ENCODE measurements at places on chromosomes 4 and X.

DNA sequence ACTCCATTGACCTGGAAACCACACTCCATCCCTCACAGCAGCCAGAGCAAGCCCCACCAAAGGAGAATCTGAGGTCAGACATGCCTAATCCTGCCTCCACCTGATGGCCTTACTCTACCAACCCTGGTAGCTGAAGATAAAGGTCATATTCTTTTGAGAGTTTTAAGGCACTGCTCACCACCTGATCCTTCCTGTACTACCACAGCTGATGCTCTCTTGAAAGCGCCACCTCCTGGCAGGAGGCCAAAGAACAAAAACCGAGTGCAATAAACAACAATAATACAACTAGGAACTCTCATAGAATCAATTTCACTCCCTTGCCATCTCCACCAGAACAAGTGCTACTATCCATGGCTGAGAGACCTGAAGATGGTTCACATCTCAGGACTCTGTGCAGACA lies 301.6 kb downstream of the NAF1 start:
- DNase-seq = no peak

- DNase-seq = no peak
Measured at GRCh38 chr4:108560616-108561015, 59.8 kb upstream of the RPL34 start.

DNA sequence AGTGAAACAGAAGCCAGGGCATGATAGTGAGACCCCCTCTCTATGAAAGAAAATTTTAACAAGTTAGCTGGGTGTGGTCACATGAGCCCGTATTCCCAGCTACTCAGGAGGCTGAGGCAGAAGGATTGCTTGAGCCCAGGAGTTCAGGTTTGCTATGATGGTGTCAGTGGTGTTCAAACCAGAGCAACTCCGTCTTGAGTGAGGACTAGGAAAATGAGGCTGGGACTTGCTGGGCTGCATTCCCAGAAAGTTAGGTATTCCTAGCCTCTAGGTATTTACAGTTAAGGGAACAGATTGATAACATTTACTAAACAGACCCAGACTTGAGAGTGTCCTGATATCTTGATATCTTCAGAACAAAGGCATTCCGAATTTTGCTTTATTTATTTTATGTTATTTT lies 37.0 kb upstream of the NOCT start:
- no peak for DNase-seq

GRCh38 chrX:19953145-19953544 lies 37.7 kb downstream of the BCLAF3 start:
- DNase-seq = no peak
